ENCODE measurements at places on chromosomes 6 and 20.

- no peak for DNase-seq
These were observed 160.9 kb downstream of the CD83 start for GRCh38 chr6:14278446-14278845.

DNA sequence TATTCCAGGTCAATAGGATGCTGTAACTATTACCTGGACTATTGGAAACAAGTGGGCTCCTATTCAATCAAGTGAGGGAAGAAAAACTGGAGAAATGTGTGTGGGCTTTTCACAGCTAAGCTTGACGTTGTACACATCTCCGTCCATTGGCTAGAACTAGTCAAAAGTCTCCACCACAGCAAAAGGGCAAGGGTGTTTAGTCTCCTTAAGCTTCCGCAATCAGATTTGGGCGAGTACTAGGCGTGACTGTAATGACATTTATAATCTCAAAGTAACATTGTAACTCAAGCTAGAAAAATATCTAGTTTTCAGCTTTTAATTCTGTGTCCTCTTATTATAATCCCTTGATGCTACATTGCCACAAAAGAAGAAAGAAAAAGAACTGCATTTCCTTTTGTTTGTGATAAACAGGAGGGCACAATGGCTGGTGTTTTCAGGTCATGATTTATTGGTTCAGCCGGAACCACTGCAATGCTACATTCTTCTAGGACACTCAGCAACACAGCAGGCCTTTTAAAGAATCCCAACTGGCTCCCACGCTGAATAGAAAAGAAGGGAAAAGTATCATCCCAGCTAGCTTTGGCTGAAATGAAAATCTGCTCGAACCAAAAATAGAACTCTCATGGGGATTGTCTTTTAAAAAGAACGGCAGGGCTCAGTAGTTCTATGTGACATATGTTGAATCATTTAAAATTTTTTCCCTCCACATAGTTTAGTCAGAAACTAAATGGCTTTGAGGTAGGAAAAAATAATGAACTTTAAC is 387.7 kb downstream of the BTBD3 start:
- no peak for DNase-seq

GRCh38 chr6:72783666-72784065 is 161.8 kb downstream of the KCNQ5 start:
- DNase-seq, result no peak

GRCh38 chr20:16609066-16609465 is 35.8 kb upstream of the KIF16B start:
- DNase-seq, result no peak

- DNase-seq, result no peak
These were observed 22.7 kb downstream of the THEMIS start for GRCh38 chr6:127878115-127878514.

GRCh38 chr20:61797200-61797599 is 268.5 kb downstream of the TAF4 start:
- DNase-seq, result no peak
